ENCODE measurements at places on chromosomes 7 and 10.

DNA sequence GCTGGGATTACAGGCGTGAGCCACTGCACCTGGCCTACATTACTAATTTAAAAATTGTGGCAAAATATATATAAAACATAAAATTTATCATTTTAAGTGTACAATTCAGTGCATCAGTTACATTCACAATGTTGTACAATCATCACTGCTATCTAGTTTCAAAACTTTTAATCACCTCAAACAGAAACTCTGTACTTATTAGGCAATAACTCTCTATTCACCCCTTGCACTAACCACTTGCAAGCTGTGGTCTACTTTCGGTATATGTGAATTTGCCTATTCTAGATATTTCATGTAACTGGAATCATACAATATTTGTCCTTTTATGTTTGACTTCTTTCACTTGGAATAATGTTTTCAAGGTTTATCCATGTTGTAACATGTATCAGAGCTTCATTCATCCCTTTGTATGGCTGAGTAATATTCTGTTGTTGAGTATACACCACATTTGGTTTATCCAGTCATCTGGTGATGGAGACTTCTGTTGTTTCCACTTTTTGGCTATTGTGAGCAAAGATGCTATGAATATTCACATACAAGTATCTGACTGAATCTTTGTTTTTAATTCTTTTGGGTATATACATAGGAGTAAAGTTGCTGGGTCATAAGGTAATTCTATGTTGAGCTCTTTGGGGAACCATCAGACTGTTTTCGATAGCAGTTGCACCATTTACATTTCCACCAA lies 14.3 kb upstream of the ELOVL3 start:
- DNase-seq, result no peak

DNA sequence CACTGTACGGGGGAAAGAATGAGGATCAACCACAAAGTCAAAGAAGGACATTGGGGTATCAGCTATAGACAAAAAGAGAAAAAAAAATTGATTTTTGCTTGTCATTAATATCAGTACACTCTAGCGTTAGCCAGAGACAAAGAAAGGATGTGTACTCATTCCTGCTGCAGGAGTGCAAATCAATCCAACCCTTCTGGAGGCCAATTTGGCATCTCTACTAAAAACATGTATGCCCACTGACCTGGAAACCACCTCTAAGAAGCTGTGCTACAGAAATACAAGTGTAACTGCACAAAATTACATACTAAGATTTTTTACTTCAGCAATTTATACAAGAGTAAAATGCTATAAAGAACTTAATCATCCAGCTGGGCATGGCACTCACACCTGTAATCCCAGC lies 13.6 kb downstream of the NSMCE4A start:
- no peak for DNase-seq

DNA sequence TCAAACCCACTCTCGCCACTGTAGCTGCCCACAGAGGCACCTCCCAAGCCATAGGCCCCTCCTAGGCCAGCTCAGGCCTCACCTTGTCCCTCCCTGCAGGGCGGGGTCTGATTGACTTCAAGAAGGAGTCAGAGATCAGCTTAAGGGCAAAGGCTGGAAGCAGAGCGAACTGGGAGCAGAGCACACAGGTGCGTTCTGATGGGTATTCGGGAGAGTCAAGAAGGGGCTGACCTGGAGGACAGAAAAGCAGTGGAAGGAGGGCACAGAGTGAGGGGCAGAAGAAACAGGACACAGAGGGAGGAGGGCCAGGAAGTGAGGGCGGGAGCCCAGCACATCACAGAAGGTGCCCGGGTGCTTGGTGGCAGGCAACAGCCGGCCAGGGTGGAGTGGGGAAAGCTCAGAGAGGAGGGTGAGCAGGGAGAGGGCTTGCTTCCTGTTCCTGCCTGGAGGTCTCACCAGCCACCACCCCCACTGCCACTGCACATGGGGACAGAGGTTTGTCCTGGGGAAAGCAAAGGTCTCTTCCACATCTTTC lies at the start of gene AOC1:
AOC1 (plus strand) TSS at position 147 of the 535 bp plus-strand sequence. CDS start 3,954 bp downstream, outside the sequence.
- no peak for DNase-seq

DNA sequence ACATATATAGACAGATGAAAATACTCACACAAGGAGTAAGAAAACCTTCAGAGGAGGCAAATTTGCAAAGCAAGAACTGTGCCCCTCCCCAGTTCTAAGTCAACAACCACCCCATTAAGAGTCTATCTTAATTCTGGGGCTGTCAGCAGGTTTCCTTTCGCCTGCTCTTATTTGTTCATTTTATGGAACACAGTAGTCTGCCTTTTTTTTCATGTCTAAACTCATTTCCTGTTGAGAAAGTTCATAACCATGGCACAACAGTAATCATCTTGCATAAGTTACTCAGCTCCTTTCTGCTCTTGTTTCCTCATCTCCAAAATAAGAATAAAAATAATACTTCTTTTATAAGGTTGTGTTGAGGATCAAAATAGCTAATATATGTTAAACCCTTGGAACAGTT lies 25.8 kb upstream of the AMPH start:
- no peak for DNase-seq

GRCh38 chr7:80581486-80582260 lies 56.8 kb upstream of the CD36 start:
- DNase-seq, result no peak

DNA sequence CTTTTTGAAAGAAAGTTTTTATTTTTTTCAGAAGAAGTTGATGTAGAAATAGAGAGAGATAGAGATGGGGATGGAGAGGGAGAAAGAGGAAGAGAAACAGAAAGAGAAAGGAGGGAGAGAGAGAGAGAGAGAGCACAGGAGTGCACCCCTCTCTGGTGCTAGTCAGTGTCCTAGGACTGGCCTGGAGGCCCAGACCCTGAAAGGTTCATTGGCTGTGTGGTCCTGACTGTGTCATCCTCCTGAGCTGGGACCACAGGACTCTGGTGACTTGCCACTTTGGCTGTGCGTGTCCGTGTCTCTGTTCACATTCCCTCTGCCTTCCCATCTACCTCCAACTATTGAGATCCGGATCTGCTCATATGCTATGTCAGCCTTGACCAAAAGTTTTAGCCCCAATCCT lies 62.1 kb upstream of the SHH start:
- no peak for DNase-seq

GRCh38 chr7:18212308-18212707 lies 184.7 kb upstream of the PRPS1L1 start:
- DNase-seq, result no peak

- no peak for DNase-seq
Observed at GRCh38 chr7:133771788-133772419, 355.2 kb upstream of the LRGUK start.

DNA sequence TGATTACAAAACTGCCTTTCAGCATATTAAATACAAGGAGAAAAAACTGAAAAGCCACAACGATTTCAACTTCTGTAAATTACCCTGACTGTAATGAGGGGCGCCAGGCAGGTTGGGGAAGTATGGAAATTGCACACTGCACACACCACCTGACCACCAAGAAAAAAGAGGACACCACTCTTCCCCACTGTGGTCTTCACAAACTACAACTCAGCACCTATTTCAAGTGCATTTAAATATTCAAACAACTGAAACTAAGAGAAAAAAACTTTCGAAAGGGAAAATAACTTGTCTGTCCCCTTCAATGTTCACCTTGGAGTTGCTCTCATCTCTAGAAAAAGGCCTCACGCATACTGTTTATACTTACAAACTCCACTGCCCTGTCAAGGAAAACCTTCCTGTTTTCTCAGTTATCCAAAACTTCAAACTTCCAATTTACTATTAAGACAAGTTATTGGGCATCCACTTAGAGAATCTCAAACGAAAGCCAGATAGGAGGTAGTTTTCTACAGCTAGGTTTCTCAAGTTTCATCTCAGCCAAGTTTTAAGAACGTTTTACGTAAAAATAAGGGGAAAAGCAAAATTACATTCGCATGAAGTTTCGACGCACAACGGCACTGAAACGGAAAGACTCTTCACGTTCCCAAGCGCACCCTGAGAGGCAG lies 1.4 kb downstream of the LARP4B start:
- no peak for DNase-seq

DNA sequence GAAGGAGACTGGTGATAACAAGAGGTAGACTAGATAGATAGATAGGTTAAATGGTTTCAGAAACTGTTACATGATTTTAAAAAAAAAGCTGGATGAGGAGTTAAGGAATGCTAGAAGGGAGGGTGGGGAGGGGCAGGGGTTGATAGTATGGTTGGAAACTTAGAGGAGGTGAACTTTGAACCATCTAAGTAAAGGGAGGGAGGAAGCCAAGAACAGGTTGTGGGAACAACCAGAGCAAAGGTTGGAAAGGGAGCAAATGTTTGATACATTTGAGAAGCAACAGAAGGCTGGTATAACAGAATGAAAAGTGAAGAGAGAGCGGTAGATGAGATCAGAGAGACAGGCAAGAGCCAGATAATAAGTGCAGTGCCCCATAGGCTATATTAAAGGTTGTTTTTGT lies 224.8 kb downstream of the FOXP2 start:
- no peak for DNase-seq

- DNase-seq, result no peak
Observed at GRCh38 chr10:84370283-84370682, 41.9 kb downstream of the CCSER2 start.

DNA sequence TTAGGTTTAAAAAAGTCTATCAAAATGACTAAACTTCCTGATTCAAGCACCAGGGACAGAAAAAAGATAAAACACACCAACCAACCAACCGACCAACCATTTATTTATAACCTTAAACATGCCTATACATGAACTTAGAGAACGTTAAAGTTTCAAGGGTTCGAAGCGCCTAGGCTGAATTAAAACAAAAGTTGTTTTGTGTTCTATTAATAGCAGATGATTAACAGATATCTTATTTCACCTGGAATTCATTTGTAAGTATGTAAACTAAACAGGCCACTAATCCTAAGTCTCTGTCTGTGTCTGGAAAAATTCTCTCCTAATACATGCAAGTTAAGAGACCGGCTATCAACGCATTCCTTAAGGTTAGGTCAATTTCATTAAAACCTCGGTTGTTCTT lies 1.4 kb downstream of the BAIAP2L1 start:
- no peak for DNase-seq

DNA sequence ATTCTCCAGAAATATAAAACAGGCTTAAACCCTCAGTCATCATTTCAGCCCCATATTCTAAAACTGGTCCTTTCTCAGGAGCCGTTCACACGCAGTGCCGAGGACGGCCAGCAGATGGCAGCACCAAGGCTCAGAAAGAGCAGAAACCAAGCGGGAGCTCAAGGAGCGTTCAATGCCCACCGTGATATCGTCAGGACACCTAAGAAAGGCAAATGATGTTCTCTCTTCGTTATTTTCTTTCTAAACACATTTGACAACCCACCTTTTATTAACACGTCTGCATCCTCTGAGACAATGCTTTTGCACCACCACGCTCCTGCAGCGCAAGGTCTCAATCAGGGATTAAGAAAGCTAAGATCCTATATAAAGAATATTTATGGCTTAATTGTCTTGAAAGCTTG lies 45.7 kb upstream of the RBM33 start:
- peak; percentile 29 for DNase-seq

DNA sequence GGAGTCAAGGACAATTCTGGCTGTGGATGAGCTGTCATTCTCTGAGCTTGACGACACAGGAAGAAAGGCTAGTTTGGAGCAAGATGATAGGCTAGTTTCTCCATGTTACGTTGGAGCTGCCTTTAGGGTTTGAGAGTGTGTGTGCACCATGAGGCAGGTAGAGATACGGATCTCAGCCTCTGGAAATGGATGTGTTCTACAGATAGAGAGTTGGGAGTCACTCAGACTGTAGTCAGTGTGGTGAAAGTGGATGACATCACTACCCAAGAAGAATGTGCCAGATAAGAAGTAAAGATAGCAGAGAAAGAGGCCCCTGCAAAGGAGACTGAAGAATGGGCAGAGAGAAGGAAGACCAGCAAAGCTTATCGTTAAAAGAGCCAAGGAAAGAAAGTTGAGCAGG lies 42.4 kb downstream of the PNLIPRP3 start:
- DNase-seq, result no peak

- DNase-seq, result no peak
Observed at GRCh38 chr7:91633013-91633441, 247.5 kb downstream of the MTERF1 start.

DNA sequence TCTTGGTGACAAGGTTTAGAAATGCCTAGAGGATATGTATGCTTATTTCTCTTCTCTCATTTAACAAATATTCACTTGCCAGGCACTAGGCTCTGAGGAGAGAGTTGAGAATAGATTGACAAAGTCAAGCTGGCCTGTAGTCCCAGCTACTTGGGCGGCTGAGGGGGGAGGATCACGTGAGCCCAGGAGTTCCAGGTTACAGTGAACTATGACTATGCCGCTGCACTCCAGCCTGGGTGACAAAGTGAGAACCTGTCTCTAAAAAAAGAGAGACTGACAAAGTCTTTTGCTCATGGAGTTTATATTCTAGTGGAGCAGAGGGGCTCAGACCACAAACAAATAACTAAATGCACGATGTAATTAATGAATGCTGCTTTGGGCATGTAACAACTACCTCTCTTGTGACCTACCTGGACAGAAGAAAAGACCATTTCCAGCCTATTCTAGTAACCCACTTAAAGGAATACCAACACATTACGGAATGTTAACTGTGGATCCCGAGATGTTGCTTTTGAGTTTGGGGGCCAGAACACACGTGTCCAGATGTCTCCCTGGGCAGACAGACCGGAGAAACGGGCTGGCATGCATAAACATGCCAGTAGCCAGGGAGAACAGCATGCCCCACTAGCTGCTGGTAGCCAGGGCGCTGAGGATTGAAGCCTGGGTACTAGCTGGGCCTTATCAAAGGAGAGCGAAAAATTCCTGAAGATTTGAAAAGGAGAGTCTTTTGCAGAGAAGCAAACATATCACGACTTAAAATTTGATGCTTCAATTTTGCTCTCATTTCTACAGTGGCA lies 2.6 kb upstream of the BMPR1A start:
- no peak for DNase-seq

DNA sequence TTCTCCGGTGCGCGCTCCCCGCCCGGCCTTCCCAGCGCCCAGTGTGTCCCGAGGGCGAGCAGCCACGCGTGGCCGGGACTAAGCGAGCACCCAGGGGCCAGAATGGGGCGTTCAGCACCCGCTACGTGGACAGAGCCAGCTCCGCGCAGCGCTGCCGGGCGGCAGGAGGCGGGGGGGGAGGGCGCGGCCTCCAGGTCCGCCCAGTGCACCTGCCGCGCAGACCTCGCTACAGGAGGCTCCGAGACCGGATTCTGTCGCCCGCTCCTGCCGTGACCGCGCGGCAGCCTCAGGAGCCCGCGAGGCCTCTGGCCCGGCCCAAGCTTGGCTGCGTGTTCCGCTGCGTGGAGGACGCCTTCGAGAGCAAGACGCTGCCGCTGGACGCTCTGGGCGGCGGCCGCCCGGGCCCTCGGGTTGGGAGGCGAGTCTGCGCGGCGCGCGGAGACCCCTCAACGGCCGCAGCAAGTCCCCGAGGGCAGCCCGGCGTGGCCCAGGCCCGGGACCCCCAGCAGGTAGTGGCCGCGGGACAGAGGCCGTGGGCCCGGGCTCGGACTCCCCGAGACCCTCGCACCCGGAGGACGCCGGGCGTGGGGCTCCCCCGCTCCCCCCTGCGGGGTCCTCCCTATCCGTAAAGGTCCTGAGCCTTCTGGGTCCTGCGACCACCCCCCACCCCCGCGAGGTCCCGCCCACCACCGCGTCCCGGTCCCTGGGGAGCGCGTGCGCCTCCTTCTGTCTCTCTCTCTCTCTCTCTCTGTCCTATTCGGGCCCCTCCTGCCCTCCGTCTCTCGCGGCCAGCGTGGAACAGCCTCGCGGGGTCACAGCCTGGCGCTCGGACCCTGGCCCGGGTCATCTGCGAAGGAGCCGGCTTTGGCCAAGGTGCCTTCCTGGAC lies 904 bp upstream of the DPYSL4 start:
- DNase-seq, result no peak
